ENCODE measurements at places on chromosomes 2 and 18. TPM values are rescaled to one million over a fixed set of nuclear protein-coding genes. Genes with fewer than 3 reads are reported as not detected.
A peak's percentile ranks its signal among the peaks of the same experiment; 100 is the strongest.

GRCh38 chr2:75241696-75242095 is 42.4 kb upstream of the TACR1 start:
- DNase-seq, result no peak

DNA sequence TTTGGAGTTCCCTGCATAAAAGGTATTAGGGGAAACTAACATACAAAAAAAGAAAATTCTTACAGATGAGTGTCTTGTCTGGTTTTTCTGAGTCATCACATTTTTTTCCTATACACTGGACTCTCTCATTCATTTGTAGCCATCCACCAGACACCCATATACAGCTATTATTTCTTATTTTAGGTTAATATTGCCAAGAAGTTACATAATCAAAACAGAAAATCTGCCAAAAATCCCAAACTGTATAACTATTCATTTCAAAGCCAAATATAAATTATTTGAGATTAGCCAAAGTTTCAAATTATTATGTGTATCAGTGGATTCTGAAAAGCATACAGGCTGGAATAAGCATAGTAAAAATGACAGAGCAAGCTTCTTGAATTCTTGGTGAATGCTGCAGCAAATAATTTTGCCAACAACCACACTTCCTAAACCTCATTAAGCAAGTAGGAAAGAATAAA is 191.2 kb downstream of the NCKAP5 start:
- no peak for DNase-seq

DNA sequence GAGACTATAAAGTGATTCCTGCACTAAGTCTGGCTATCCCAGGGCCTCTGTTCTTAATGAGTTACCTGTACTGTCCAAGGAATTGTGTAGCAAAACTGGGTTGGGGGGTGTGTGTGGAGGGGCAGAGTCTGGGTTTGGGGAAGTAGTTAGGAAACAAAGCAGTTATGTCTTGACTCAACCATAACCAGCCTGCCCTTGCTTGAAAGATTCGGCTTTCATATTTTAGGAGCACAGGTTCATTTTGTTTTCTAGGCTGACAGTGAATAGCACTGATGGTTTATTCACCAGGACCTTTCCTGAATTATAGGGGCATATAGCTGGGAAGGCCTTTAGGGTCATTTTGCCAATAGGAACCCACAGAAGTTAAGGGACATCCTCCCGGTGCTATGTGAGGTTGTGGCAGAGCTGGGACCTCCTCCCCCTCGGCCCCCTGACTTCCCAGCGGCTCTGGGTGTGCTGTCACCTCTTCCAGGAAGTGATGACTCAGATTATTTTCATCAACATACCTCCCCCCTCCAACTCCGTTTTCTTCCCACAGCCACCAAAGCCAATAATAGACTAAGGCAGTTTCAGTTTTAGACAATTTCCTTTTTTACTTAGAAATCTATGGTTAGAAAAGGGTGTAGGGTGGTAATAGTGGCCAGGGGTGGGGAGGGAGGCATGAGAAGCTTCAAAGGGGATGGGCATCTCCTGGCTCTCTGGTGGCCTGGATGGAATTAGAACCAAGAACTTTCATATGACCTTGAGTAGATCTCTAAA is 44.8 kb downstream of the SETBP1 start:
- DNase-seq, result no peak

- DNase-seq, result no peak
Measured at GRCh38 chr2:96241900-96242611, 23.7 kb downstream of the TMEM127 start.

The AQP12A gene
- total RNA-seq, result not detected

GRCh38 chr2:74708883-74709282 is 54.8 kb downstream of the SEMA4F start:
- DNase-seq, result no peak

- no peak for DNase-seq
Measured at GRCh38 chr2:237873421-237873831, 14.0 kb downstream of the RAMP1 start.

GRCh38 chr2:184824597-184824996 is 226.3 kb downstream of the ZNF804A start:
- no peak for DNase-seq

The WNT10A gene
- not detected for total RNA-seq

GRCh38 chr18:14285053-14285452 is 152.8 kb upstream of the ZNF519 start:
- no peak for DNase-seq

DNA sequence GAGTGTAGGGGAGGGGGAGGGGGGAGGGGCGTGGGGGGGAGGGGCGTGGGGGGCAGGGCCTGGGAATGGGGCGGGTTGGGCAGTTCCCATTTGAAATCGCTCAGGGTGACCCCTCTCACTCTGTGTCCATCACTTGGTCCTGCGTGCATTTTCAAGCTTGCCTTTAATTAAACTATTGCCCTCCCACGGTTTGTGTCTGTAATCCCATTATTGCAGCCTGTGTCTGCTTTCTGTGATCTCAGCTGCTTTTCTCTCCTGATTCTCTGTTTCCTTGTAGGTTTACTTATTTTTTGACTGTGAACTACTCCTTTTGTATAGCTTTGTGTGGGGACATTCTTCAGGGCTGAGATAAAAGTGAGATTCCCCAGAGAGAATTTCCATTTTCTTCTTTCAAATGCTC is 1.3 kb downstream of the DCDC2C start:
- no peak for DNase-seq

The VAMP8 gene
- 33.4 TPM for total RNA-seq

DNA sequence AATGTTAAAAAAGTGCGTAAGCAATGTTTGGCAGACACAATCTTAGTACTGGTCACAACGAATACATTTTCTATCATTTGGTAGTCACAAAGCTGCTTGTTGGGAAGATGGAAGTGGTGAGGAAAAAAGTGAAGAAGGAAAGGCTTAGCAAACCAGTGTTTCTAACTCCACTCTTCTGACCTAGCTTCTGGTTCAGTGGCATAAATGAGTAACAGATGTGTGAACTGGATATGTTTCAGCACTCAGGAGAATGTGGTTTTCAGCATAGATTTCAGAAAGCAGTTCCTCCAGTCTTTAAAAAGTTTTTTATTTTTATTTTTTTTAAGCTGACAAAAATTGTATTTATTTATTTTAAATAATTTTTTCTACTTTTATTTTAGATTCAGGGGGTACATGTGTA is 357.1 kb downstream of the CPS1 start:
- no peak for DNase-seq

The HTR2B gene
- not detected for total RNA-seq

- no peak for DNase-seq
Measured at GRCh38 chr2:183125659-183126341, 1.6 kb downstream of the NUP35 start.

- no peak for DNase-seq
Measured at GRCh38 chr2:3659447-3660432, 1.7 kb downstream of the ALLC start.

The NAT8 gene
- total RNA-seq, result not detected

- DNase-seq, result peak; percentile 66
Measured at GRCh38 chr2:105545730-105546627, 147.1 kb upstream of the FHL2 start.

DNA sequence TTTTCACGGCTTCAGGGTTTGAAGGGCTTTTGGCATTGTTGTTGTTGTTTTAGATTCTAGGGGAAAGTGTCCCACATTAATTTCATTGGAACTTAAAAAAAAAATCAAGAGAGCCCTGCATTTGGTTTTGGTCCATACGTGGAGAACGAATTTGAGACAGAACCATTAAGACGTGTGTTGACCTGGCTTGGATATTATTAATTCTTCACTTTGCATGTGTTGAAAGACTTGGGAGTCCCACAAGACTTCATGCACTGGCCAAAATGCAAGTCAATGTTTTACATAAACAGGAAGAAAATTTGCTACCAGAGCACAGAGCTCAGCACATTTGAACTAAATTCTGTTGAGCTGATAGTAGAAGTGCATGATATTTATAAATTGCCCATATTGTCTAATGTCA is 761.2 kb upstream of the ACVR2A start:
- no peak for DNase-seq

DNA sequence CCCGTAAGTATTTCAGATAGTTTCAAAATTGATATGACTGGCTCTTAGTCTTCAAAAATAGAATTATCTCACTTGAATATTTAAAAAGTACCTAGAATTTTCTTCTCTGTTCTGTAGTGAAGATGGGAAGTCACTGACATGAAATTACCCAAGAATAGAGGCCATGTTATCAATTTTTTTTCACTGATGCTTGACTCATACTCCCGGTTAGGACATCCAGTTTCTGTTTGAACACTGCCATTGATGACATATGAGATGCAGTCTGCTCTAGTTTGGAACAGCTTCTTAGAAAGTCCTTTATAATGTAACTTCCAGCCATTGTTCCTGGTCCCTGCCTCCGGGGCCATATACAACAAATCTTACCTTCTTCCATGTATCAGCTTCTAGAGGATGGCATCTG is 26.0 kb downstream of the MAP3K20 start:
- DNase-seq, result no peak

DNA sequence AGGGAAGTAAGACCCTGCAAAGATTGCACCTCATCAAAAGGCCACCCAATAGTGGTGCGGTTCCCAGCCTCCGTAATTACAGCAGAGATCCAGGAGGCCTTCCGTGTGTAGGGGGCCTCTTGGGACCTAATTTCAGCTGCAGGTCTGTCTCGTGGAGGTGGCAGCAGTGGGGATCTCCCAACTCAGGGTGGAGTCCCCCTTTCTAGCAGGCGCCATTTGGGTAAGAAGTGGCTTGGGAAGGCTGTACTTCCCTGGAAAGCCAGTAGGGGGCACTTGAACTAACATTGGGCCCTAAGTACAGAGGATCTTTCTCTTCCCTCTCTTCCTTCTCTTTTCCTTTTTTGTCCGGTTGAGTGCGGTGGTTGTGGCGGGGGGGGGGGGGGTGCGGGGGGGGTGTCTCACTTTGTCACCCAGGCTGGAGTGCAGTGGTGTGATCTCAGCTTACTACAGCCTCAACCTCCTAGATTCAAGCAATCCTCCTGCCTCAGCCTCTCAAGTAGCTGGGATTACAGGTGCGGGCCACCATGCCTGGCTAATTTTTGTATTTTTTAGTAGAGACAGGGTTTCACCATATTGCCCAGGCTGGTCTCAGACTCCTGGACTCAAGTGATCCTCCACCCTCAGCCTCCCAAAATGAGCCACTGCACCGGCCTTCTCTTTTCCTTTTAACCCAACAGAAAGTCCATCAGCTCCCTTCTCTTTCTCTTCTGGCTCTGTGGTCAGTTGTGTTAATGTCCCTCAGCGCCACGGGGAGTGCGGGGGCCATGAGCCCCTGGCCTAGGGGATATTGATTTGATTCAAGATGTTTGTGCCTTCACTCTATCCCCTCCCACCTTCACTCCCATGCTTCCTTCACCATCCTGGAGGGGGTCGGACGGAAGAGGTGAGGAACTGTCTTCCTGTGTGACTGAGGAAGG is 32.0 kb downstream of the CENPO start:
- DNase-seq, result peak; percentile 33

GRCh38 chr18:68676913-68677312 is 38.0 kb downstream of the TMX3 start:
- DNase-seq, result no peak

DNA sequence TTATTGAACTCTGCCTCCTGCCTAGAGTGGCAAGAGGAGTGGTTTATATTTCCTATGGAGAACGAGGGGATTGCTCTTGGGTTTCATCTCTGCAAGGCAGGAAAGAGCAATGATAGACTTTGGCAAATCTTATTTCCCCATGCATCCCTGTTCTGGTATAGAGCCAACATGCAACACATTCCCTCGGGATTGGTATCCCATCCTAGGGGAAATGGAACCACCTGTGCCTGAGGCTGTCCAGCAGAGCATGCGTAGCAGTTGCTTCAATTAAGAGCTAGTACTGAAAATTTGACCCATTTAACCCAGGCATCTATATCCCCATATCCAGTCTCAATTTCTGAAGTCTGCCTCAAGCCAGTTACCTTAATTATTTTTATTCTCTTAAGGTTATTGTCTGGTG is 205.3 kb downstream of the KCNS3 start:
- no peak for DNase-seq

DNA sequence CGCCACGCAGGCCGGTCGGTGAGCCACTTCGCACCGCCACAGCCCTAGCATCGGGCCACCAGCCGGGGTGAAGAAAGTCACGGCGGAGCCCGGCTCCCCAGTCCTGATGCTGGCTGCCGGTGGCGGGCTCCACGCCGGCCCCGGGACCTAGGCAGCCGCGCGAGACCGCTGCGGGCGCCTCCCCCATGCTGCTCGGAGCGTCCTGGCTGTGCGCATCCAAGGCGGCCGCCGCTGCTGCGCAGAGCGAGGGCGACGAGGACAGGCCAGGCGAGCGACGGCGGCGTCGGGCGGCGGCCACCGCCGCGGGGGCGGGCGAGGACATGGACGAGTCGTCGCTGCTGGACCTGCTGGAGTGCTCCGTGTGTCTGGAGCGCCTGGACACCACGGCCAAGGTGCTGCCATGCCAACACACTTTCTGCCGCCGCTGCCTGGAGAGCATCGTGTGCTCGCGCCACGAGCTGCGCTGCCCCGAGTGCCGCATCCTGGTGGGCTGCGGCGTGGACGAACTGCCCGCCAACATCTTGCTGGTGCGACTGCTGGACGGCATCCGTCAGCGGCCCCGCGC is 433 bp downstream of the SH3RF3 start:
- no peak for DNase-seq

The POTEJ gene
- total RNA-seq, result not detected

DNA sequence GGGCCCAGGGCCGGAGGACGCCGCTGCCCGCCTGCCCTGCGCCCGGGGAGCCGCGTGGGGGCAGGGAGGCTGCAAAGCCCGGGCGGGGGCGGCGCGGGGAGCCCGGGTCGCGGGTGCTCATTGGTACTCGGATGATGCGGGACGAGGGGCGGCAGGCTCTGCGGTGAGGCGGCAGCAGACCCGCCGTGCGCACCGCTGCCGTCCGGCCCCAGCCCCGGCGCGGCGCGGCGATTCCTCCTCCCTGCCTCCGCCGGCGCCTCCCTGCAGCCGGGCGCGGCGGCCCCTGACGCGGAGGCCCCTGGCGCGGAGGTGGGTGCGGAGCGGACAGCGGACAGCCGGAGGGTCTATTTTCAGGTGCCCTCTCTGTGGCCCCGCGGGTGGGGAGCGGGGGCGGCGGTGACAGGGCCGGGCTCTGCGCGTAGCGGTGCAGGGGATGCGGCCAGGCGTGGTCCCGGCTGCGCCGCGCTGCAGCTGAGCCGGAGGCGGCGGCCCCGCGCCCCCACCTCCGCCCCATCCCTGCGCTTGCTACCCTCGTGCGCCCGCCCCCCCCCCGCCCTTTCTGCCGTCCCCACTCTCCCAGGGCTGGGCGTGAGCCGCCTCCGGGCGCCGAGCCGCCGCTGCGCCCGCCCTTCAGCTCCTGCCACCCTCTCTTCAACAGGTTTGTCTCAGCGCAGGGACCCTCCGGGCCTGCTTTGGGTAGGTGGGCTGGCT is 640 bp downstream of the SPTBN1 start:
- DNase-seq, result peak; percentile 44

GRCh38 chr18:67428158-67428557 is 88.4 kb downstream of the DSEL start:
- DNase-seq, result no peak

All from H9 (cell line).